ENCODE measurements at places on chromosomes 2 and 18. TPM values are rescaled to one million over a fixed set of nuclear protein-coding genes. Genes with fewer than 3 reads are reported as not detected.
A peak's percentile ranks its signal among the peaks of the same experiment; 100 is the strongest.

- no peak for DNase-seq
Measured at GRCh38 chr2:146123714-146124113, 1603.8 kb upstream of the ZEB2 start.

GRCh38 chr2:78682781-78683180 lies 342.7 kb upstream of the REG3G start:
- no peak for DNase-seq

GRCh38 chr2:134670955-134671354 lies 47.8 kb downstream of the TMEM163 start:
- no peak for DNase-seq

GRCh38 chr2:137689549-137689948 lies 274.7 kb upstream of the HNMT start:
- no peak for DNase-seq

DNA sequence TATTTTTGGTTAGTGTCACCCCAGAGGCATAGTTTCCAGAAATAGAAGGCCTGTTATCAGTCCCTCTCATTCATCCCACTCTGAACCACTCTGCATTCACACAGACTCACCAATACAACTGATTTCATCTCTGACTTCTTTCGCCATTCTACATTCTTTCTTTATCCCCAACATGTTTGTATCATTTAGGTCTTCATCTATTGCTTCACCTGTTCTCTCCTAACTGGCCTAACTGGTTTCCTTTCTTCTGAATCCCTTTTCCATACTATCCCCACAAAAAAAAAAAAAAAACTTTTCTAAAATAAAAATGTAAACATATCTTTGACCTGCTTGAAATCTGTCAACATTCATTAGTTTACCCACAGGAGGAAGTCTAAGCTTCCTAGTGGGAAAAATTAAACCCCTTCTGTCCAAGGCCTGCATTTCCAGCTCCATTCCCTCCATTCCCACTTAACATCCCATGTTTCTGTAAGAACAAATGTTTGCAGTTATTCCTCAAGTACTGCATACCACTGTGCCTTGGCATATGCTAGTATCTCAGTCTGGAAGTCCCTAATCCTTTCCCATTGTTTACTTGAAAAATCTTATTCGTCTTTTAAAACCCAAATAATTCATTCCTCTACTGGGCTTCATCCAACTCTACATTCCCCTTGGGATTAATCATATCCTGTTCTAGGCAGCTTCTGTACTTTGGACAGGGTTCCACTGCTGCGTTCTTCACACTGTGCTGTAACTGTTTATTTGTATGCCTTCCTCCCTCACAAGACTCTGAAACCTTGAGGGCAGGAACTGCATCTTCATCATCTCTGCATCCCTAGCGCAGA lies 68.5 kb downstream of the FIGN start:
- DNase-seq: no peak

GRCh38 chr2:96072746-96073145 lies 38.0 kb upstream of the GPAT2 start:
- no peak for DNase-seq

DNA sequence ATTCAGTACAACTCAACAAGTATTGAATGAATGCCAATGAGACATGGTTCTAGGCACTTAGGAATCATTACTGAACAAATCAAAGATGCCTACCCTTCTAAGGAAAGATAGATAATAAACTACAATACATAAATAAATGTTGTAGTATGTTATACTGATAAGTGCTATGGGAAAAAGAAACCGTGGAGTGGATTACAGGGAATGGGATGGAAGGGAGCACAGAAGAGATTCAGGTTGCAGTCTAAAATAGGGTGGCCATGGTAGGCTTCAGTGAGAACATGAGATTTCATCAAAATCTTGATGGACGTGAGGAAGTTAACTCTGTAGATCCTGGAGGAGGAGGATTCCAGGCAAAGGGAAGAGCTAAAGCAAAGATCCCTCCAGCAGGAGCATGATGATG lies 17.9 kb upstream of the CREB1 start:
- DNase-seq: no peak

DNA sequence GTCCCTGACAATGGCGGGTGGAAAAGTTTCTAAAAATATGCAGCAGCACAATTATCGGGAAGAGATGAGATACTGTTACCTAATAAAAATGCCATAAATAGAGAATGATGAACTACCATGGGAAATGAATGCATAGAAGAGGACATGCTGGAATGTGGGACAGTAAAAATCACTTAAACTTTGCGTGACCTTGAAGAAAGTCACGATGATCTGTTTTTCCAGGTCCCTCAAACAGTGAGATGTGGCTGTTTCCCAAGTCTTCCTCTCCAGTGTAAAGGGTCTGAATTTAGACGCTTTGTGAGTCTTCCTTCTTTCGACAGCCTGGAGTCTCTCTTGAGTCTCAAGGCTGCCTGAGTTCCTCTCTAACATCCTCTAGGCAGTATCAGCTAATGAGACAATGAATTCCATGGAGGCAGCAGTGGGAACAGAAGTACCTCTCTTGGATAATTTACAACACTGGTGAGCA lies 1.4 kb downstream of the CLUL1 start:
- no peak for DNase-seq

TMEM182 gene
- total RNA-seq: 1.8 TPM

DNA sequence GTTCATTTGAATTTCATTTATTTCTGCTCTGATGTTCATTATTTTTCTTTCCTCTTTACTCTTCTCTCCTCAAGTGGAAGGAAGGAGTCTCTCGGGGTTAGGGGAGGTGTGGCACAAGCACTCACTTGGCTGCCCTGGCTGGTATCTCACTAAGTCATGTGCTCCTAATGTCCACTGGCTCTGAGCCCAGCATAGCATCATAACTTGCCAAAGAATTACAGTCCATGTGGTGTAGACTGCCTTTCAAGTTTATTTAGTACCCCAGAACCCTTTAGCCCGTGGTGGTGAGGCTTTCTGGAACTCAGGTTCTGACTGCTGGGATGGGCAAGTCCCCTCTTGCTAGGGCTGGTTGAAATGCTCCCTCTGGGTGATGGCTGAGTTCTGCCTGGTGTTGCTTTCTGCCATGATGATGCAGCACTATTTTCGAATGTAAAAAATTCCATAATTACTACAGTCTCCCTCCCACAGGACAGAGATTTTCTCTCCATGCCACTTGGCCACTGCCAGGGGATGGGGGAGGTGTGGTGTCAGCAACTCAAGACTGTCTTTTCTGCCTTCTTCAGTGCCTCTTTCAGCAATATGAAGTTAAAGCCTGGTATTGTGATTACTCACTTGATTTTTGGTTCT lies 22.2 kb downstream of the SPAG16 start:
- no peak for DNase-seq

ABCB11 gene
- total RNA-seq: 0.66 TPM

DNA sequence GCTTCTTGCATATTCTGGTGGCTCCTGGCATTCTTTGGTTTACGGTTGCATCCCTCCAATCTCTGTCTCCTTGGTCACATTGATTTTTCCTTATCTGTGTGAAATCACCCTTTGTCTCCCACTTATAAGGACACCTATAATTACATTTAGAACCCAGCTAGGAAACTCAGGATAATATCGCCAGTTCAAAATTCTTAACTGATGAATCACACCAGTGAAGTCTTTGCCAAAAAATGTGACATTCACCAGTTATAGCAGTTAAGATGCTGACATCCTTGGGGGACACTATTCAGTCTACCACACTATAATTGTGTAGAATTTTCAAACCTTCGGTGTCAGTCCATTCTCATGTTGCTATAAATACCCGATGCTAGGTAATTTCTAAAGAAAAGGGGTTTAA lies 320.2 kb downstream of the TMX3 start:
- DNase-seq: no peak

DNA sequence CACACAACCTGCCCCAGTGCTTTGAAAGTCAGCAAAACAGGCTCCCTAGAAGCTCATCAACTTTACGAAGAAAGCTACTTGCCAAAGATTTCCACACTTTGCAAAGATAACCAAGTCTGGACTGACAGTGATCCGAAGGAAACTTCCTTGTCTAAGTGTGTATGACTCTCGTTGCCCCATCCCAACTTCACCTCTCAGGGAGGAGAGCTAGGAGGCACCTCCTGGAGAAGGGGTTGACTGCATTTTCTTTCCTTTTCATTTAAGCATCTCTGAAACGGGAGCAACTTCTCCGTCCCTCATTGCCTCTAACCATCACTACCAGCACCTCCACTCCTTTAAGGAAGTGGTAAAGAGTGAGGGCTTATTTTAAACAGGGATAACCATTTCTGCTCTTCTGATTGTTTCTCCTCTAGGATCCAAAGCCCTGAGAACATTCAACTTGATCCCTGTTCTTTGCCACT lies 7.0 kb downstream of the ZEB2 start:
- DNase-seq: no peak

- DNase-seq: no peak
Measured at GRCh38 chr18:2887470-2887869, 40.7 kb downstream of the EMILIN2 start.

PAIP2B gene
- 3.7 TPM for total RNA-seq

KIF3C gene
- total RNA-seq: 27.5 TPM

- no peak for DNase-seq
Measured at GRCh38 chr2:192161656-192162290, 33.0 kb downstream of the TMEFF2 start.

DNA sequence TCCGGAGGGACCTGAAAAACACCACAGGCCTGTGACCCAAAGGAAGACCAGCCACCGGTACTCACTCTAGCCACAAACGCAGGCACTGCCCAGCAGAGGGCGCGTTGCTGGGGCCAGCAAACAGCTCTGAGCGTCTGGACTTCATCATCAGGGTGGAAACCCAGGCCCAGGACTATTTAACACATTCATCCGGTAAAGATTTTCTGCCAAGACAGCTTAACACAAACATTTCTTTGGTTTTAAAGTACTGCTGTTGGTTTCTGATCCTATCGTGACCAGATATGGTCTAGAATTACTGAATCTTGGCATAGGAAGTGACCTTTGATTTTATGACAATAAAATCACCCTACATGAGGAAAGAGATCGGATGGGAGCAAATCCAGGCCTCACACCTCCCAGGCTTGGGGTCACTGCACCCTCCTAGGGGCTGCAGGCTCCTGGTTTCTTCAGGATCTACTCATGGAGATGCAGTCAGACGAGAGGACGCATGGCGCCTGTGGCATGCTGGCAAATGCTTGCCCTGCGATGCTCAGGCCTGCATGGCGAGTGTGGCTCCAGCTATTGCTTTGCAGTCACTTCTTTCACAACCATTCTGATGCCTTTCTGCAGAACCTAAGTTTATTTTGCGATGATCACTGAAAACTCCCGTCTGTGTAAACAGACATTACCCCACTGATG lies 130.4 kb downstream of the COL4A4 start:
- DNase-seq: peak; percentile 76

CXCR1 gene
- total RNA-seq: not detected

- DNase-seq: no peak
Measured at GRCh38 chr2:232592772-232593395, 40.5 kb upstream of the EFHD1 start.

GRCh38 chr2:239720361-239721360 lies 304.5 kb downstream of the NDUFA10 start:
- DNase-seq: peak; percentile 37

GRCh38 chr2:30109856-30110255 lies 37.0 kb upstream of the YPEL5 start:
- DNase-seq: no peak

Data from H7 (cell line).